ENCODE measurements at places on chromosomes 12 and 14.

DNA sequence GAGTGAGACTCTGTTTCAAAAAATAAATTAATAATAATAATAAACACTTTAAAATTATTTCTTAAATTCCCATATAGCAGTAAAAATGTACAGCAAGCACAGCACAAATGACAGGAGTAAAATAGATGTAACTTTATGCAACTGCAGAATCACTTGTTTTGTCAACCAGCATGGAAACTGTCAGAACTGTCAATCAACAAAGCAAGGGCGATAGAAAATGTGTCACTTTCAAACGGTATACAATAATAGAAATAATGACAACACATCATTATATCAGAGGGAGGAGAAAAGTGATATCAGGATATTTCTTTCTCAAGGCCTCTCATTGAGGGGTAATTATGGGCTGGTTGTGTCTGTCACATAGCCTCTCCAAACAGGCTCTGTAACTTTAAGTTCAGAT is 68.2 kb downstream of the KLHL28 start:
- DNase-seq, result no peak

- no peak for DNase-seq
Observed at GRCh38 chr12:24739106-24739779, 209.7 kb downstream of the BCAT1 start.

- DNase-seq, result no peak
Observed at GRCh38 chr12:123917337-123917850, 55.2 kb downstream of the CCDC92 start.

- DNase-seq, result no peak
Observed at GRCh38 chr12:109678719-109679118, 34.9 kb upstream of the FAM222A start.

- DNase-seq, result no peak
Observed at GRCh38 chr12:49797449-49797776, 30.8 kb downstream of the NCKAP5L start.

GRCh38 chr12:109458086-109458485 is 19.0 kb downstream of the KCTD10 start:
- DNase-seq, result no peak

DNA sequence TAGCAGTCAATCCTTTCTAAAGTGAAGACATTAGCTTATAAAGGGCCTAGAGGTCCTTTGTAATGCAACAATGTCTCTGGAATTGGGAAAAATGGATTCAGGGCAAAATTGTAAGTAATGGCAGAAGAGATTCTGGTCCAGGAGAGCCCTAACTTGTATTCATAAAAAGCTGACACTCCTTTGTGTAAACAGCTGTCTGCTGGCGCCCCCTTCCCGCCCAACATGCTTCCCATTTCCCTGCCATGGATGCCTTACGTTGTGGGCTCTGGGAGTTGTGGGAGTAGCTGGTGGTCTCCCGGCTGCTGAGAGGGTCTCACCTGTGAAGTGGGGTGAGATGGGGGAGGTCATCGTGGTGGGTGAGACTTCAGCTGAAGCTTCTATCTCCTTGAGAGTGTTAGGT is 2.3 kb downstream of the ACRBP start:
- DNase-seq, result no peak

- DNase-seq, result no peak
Observed at GRCh38 chr14:56145181-56145769, 27.1 kb downstream of the PELI2 start.

DNA sequence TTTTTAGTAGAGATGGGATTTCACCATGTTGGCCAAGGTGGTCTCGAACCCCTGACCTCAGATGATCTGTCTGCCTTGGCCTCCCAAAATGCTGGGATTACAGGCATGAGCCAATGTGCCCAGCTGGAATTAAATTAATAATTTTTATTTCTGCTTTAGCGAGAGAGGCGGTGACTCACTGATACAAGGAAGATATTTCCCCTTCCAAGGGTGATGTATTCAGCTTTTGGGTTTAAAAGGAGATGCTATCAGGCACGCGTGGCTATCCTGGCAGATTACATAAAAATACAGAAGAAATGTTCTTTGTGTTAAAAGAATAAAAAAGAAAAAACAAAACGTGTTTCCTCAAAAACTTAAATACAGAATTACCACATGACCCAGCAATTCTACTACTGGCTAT is 12.4 kb upstream of the P2RX7 start:
- DNase-seq, result no peak

DNA sequence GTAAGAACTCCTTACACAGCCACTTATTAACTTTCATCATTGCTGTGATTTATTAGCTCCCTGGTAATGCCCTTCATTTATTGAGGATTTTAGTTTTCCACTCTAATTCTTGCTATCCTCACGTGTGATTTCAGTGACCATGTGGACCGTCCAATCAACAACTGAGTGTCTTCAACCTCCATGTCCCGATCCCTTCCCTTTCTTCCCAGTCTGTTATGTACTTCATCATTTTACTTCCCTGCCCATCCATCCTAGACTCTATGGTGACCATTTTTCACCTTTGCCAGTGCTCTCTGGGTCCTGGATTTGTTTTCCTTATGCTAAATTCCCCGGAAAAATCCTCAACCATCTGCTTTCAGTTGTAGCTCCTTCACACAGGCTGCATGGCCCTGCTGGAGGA is 111.0 kb downstream of the MSRB3 start:
- DNase-seq, result no peak

DNA sequence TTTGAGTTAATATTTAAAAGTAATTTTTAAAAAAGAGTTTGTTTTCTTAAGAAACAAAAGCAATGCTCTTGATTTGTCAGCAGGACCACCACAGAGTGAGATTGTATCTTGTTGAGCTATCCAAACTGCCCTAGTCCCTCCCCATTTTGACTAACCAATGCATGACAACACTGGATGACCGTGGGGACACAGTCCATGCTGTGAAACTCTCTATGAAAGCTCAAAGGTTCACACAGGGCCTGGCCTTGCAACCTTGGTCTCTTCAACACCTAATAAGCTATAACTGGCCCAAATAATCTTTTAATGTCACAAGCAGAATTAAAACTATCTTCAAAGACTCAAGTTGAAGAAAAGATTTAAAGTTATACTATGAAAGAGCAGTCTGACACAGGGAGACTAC is 13.5 kb downstream of the ETFRF1 start:
- DNase-seq, result no peak

- DNase-seq, result no peak
Observed at GRCh38 chr14:87745507-87746118, 247.4 kb downstream of the GALC start.

- DNase-seq, result no peak
Observed at GRCh38 chr14:20179880-20180279, 10.8 kb upstream of the OR11G2 start.

DNA sequence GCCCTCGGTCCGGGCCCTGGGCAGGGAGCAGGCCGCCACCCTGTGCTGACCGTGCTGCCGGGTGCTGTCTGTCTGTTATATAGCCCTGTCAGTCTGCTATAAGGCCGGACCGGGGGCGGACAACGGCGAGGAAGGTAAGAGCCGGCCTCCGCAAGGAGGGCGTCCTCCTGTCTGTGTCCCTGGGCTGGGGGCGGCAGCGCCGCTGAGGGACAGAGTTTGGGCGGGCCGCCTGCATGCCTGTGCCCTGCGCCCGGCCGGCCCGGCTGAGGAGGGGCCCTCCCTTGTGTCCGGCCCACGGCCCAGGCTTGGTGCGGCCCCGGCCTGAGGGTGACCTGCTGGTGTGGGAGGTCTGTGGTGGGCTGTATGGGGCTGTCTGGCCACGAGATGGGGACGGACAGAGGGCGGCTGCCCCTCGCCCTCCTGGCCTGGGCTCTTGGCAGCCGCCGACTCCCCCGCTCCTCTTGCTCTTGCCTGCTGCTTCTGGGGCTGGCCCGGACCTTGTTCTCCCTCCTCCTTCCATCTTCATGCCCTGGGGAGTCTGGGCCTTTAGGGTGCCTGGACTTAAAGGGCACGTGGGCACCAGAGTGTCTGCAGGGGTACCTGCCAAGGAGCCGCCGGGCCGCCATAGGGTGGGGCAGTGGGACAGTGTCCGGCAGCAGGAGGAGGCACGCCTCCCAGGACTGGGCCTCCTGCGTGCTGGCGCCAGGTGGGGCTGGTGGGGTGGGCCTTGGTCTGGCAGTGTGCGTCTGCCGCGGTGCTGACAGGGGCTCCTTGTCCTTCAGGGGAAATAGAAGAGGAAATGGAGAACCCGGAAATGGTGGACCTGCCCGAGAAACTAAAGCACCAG is 25.1 kb upstream of the CRIP2 start:
- DNase-seq, result no peak

DNA sequence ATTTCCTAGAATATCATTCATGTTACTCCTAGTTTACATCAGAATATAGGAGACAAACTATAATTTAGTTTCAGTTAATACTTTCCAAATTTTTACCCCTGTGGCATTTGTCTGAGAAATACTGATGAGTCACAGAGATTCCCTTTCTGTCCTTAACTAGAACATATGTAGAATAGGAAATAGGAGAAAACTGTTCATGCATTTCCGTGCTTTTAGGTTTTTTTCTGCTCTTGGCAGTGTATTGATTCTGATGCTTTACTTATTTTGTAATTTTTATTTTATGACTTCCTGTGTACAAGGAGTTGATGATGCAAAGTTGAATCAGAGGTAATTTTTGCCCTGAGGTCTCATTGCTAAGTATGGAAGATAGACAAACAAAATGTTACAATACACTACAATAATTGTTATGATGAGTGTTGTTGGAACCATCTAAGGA is 23.0 kb downstream of the MNAT1 start:
- DNase-seq, result no peak

- DNase-seq, result no peak
Observed at GRCh38 chr14:96497087-96497486, 5.1 kb upstream of the PAPOLA start.

GRCh38 chr14:34935488-34935887 is 47.3 kb upstream of the SRP54 start:
- no peak for DNase-seq

GRCh38 chr12:53776872-53777271 is 25.1 kb upstream of the CISTR start:
- no peak for DNase-seq

- no peak for DNase-seq
Observed at GRCh38 chr14:31962920-31963319, 114.2 kb upstream of the ARHGAP5 start.
